Stimulated activated CD4-positive, alpha-beta T cell treated with anti-CD3 and anti-CD28 coated beads, Interleukin-2, amount 100 ng/mL, for 48 hours (primary cell): ENCODE measurements at places on chromosomes 1 and 21.

- DNase-seq, result no peak
Observed at GRCh38 chr1:209095627-209096595, 487.6 kb upstream of the CAMK1G start.

DNA sequence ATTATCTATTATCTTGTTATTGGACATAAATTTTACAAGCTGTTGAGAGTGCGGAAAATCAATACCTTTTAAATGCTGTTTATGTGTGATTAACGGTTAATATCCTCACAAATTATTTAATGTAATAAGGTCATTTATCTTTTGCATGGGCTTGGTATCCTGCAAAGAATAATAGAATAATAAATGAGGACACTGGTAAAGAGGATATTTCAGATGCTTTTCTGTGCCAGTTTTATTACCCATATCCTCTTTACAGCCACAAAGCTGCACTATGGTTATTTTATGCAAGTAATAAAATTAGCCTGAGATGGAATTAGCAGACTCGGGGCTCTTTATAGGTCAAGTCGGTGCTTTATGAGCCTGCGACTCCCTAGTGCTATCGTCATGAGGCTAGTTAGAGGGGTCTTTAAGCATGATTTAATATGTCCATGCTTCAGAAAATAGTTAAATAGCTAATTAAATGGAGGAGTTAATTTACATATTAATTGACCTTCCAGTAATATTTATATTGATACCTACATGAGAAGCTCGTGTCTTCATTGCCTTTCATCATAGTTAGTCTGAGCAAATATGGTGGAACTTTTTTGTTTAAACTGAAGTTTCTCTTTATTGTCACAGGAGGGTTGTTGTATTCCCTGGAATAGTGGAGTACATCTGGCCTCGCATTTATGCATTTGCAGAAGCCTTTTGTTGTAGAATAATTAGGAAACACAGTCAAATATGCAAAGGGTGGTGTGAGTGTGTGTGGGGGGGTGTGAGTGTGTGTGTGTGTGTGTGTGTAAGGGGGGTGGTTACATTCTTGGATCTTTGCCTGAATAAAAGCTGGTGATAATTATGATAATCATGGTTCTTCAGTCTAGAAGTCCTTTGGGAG lies 120.3 kb downstream of the ATG4C start:
- no peak for DNase-seq

DNA sequence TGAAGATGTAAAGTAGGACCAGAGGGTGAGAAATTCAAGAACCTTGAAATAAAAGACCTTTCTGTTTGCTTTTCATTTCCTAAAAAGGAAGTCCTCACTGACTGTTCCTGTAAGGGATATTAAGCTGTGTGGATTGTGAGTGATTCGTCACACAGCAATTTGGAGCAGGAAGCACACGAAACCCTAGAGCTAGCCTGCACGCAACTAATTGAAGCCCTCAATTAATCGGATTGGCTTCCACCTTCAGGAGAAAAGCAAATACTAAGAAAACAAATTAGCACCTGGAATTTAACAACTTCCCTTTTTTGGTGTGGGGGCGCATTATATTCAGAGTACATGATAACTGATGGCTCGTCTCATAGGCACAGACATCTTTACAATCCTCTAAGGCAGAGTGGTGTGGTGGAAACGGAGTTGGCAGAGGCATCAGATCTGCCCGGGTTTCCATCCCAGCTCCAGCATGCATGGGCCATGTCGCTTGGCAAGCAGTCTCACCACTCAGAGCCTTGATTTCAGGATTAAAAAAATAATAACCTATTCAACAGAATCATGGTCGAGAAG lies 95.2 kb downstream of the KCNJ15 start:
- no peak for DNase-seq

GRCh38 chr1:9250411-9251381 lies 16.1 kb downstream of the H6PD start:
- no peak for DNase-seq

DNA sequence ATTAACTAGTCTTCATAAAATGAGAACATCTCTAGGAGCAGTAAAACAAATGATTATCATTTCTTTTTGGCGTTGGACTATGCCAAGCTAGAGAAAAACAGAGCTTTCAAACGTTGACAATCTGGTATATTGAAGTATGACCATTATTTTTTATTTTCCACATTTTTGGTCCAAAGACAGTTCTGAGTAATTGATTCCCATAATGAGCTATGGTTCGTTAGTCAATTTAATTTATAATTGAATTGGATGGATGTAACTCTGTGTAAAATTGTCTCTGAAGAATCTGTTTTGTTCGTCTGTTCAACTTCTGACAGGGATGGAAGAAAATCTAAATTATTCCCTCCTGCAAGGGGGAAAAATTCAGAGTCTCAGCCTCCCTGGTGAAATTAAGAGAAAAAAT lies 234.5 kb downstream of the LMO4 start:
- DNase-seq, result no peak

DNA sequence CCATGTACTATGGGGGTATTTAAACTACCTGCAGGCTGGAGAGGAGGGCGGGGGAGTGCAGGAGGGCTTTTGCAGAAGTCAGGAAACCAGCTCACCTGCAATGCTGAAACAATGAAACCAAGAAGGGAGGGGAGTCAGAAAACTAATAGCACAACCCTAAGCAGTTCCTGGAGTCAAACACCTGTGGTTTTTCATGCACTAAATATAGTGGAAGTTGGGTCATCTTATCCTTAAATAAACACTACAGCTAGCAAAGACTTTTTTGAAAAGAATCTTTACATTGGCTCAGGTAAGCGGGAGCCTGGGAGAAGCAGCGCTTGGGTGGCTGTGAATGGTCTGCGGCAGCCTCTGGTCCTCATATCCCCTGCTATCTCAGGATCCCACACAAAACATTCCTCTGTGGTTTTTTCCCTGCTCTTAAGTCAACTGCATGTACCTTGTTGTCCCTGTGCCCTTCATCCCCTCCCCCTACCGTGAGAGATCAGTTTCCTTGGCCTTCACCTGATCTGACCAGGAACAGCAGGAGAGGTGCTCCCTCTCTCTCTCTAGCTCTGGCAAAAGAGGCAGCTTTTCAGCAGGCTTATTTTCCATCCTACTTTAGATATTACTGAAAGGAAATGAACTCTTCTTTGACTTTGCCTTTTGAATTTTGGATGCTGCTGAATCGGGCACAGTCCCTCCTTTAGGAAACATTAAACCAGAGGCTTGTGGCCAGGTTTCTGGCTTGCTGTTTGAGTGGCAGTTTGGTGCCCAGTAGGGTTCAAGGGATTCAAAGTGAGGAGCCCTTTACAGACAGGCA lies 26.6 kb downstream of the TENT5C start:
- no peak for DNase-seq

GRCh38 chr1:17924578-17924977 lies 169.4 kb downstream of the ACTL8 start:
- no peak for DNase-seq

DNA sequence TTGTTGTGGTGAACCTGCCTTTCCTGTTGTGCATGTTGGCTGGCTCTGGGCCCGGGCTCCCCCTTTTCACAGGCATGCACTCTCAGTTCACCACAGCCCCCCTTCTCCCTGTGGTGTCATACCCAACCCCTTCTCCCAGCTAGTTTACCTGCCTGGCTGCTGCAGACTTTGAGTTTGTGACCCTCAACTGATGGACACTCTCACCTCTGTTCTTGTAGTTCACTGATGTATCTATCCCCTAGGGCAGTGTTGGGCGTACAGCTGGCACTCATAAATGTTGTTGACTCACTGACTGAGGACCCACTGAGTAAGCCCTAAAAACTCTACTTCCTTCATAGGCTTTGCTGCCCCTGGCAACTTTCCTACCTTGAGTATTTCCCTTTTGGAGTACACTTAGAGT lies 54.9 kb downstream of the WDR64 start:
- no peak for DNase-seq
